ENCODE measurements at places on chromosomes 3 and 15. TPM values are rescaled to one million over a fixed set of nuclear protein-coding genes. Genes with fewer than 3 reads are reported as not detected.

The BCHE gene
- total RNA-seq = 5.3 TPM

The NPAP1 gene
- not detected for total RNA-seq

The RLBP1 gene
- total RNA-seq = not detected

The P2RY14 gene
- 1.2 TPM for total RNA-seq

The ADAMTS17 gene
- 8.1 TPM for total RNA-seq

The ADAMTSL3 gene
- 3.2 TPM for total RNA-seq

Measured in esophagus squamous epithelium (tissue), 5 donors.